CD4-positive, alpha-beta T cell treated with Interferon gamma for 1 hour (primary cell): ENCODE measurements at places on chromosomes 2 and 18.

DNA sequence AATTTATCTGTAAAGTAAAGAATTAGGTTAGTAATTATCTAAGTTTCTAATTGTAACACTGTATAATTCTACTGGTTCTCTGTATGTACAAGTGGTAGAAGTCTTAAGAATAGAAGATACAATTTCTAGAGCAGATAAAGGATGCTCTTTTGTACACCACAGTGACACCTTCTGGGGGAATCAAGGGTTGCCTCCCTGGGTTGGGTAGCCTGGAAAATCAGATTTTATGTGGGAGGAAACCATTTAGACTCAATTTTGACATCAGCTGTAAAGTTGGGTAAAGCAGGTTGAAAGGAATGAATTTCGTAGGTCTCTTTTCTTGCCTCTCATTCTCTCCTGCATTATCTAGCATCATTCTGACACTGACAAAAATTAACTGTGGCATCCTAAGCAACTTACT is 354.8 kb downstream of the DCC start:
- DNase-seq: no peak

DNA sequence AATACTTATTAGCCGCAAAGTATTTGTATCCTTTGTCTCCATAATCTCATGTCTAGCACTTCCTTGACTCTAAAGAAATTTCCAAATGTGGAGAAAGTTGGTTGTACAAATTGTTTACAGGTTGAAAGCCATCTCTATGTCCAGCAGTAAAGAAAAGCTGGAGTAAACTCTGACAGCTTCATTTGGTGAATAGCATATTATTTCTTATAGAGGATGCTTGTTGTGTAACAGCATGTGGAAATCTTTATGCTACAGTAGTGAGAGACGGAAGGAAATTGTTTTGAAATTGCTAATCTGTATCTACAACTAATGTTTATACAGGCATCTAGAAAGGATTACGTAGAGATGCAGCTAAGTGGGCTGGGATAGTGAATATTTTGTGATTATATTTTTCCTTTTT is 78.5 kb downstream of the UGGT1 start:
- DNase-seq: no peak

- no peak for DNase-seq
Observed at GRCh38 chr2:73003027-73003426, 68.5 kb downstream of the SFXN5 start.

DNA sequence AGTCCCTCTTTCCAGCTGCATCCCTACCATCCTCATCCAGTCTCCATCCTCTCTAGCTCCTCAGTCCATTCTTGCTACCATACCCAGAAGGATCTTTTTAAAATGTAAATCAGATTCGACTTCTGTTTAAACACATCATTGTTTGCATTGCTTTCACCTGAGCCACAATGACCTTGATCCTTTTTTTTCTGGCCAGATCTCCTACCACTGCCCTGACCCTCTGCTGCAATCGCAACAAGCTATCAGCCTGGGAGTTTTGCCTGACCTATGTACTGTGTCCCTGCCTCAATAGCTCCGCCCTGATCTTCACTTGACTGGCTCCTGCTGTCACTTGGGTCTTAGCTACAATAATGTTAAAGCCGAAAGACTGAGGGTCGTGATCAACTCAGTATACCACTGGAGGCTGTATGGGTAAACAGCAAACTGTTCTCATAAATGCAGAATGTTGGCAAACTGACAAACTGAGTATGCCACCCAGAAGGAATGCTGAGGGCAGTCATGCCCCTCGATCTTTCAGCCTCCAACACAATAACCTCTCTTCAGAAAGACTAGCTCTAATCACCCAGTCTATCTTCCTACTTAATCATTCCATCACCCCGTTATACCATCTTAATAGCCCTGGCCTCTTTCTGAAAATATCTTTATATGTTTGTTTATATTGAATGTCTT is 2.6 kb upstream of the RBM43 start:
- no peak for DNase-seq

DNA sequence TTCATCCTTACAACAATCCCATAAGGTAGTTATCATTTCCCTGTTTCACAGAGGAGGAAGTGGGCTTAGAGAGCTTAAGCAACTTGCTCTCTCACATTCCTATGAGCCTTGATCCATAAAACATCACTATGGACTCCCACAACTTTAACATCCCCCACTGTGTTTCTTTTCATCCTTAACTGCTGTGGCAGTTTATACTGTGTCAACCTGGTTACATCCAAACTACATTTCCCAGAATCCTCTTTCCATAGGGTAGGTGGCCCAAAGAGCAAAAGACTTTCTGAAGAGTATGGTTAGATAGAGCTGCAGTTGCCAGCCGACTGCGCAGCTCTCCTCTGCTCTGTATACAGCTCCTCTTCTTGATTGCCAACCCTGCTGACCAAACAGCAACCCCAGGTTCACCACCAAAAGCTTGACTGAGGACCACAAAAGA is 22.5 kb downstream of the MAP3K2 start:
- no peak for DNase-seq

GRCh38 chr2:39837856-39838453 is 58.9 kb upstream of the THUMPD2 start:
- DNase-seq: no peak

DNA sequence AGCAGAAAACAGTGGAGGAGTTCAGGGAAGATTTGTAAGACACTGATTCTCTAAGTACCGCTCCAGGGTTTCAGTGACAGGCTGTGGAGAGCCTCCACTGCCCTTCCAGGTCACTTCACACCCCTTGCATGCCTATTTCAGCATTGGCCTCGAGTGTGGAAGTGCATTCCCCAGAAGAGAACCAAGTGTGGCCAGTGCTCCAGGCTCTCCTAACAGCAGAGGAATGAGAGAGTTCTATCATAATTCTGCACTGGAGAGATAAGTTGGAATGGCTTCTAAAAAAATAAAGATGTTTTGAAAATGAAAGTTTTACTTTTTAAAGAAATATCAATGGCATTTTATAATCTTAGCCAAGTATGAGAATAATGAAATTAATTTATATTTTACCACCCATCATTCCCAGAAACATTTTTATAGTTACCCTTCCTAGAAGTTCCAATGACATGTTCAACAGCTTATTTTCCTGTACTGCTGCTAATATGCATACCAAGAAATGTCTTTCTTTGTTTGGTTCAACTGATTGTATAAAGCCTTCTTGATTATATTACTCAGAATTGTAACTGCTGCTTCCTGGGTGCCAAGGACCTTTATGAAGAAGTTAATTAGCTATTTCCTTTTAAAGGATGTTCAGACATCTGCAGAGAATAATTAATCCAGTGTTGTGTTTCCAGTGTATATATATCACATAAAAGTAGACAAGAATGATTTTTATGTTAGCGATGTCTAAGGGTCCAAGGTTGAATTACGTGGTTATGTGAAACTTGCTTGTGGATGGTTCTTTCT is 61.0 kb upstream of the SERPINE2 start:
- no peak for DNase-seq

- DNase-seq: no peak
Observed at GRCh38 chr2:162475661-162476060, 131.7 kb downstream of the GCA start.

DNA sequence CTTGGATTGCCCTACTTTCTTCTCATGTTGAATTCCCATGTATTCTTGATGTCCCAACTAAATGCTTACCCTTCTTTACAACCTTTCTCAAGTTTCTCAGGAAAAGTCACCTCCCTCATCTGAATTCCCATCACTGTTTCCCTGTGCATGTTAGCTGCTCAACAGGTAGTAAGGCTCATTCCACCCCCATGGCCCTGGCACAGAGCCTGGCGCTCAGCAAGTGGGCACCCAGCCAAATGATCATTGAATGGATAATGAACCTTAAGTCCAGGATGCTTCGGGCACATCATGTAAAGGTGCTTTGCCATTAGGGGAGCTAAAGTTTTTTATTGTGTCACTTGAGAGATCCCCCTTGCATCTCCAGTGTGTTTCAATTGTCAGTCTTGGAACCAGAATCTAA is 124.0 kb downstream of the PKP4 start:
- DNase-seq: no peak

- DNase-seq: no peak
Observed at GRCh38 chr2:60295636-60295962, 257.9 kb downstream of the BCL11A start.

GRCh38 chr2:22748909-22749308 is 636.1 kb upstream of the KLHL29 start:
- DNase-seq: no peak

DNA sequence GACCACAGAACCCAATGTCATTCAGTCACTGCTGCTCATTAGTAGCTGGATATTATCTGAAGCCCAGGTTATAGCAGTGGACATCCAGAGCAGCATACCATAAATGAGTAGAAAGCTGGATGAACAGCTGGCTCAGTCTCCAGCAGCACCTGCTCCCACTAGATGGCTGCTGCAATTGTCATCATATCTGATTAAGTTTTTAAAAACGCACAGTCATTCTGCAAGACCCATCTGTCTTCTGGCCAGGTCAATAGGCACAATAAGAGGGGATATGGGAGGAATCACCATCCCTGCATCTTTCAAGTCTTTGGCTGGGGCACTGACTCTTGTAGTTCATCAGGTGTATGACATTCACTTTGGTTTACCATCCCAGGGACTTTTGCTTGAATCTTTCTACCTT is 55.1 kb upstream of the XDH start:
- no peak for DNase-seq

DNA sequence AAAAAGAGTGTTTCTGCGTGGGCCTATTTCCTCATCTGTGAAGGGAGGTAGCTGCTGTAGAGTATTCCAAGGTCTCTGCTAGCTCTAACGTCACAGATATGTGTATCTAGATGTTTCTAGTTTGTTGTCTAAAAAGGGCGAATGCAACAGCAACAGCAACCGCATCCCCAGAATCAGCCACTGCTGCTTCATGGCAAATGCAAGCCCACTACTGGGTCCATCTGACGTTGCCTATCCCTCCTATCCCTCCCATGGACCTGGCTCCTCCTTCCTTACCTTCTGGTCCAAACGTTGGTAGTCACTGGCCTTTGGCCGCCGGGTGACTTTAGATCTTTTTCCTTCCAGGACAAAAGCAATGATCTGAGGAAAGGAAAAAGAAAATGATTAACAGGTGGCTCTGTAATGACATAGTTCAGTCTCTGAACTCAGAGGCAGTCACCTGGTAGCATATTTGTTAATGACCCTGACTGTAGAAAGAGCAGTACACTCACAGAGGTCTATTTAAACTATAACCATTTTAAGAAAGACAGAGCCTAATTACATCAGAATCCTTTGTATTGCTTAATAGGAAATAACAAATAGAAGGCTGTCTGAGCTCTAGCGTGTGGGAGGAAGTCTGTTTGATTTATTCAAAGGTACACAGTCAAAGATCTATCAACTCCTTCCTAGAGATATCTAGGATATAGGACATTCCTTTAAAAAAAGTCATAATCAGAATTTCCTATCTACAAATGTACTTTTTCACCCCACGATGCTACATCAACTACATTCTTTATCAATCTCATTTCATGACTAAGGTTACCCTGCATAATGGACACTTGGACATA is 2.9 kb downstream of the TGOLN2 start:
- no peak for DNase-seq

DNA sequence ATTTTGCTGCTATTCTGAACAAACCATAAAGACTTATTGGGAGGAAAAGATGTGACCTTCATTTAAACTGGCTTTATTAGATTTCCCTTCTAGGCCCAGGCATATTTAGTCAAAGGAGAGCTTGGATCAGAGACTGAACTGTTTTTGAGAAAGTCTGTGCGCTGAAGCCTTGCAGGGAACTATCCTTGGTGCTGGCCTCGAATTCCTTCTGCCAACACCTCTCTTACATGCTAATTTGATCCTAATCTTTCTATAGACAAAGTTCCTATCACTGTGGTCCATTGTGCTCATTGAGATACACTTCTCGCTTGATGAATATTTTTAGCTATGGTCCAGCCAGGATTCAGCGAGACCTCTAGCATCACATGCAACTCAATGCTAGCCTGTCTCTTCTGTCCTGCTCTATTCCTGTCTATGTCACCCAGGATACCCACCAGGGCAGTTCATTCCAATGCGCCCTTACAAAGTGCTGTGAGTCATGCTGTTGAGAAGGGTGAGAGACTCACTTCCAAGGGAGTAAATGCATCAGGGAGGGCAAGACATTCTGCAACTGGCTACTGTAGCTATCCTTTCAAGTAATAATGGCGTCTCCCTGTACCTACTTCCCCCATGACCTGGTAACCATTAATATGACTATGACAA is 356.7 kb upstream of the LYPD1 start:
- no peak for DNase-seq

DNA sequence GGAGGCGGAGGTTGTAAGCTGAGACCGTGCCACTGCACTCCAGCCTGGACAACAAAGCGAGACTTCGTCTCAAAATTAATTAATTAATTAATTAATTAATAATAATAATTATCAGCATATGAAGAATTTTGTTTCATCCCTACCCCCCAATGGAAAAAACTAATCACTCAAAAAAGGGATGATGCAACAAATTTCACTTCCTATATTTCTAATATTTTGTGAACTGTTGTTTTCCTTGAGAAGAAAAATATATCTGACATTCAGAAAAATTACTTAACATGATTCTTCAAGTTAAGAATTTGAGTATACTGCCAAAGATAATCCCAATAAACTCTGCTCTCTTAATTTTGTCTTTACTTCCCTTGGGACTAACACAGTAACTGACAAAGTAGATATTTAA is 28.1 kb downstream of the EXOC6B start:
- DNase-seq: no peak

GRCh38 chr18:56202678-56203077 is 435.7 kb downstream of the TXNL1 start:
- no peak for DNase-seq

- no peak for DNase-seq
Observed at GRCh38 chr18:7824970-7825369, 257.9 kb downstream of the PTPRM start.

DNA sequence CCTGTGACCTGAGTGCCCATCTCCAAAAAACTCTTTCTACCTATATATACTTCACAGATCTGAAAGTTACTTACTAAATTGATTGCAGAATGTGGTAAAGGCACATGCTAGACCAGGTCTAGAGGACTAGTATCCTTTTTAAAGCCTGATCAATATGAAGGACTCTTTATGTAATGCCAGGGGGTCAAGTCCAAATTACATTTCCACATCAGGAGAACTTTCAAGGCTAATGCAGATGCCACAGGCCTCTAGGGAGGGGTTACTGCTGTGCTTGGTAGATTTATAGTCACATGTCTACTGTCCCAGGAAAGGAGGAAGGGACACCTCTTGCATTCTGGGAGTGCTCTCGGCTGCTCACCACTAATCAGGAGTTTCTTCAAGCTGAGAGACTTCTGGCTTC is 118.4 kb upstream of the NOSTRIN start:
- no peak for DNase-seq

DNA sequence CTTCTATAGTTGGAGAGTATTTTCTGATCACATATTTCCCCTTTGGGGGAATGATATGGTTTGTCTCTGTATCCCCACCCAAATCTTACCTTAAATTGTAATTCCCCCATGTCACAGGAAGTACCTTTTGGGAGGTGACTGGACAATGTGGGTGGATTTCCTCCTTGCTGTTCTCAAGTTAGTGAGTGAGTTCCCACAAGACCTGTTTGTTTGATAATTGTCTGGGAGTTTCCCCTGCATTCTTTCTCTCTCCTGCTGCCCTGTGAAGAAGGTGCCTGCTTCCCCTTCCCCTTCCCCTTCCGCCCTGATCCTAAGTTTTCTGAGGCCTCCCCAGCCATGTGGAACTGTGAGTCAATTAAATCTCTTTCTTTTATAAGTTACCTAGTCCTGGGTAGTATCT is 222.7 kb upstream of the SLC39A10 start:
- no peak for DNase-seq

GRCh38 chr2:102268510-102269199 is 42.7 kb upstream of the IL1RL1 start:
- DNase-seq: no peak
